Coronary artery (tissue), 2 donors: ENCODE measurements at places on chromosomes 7 and 10.

DNA sequence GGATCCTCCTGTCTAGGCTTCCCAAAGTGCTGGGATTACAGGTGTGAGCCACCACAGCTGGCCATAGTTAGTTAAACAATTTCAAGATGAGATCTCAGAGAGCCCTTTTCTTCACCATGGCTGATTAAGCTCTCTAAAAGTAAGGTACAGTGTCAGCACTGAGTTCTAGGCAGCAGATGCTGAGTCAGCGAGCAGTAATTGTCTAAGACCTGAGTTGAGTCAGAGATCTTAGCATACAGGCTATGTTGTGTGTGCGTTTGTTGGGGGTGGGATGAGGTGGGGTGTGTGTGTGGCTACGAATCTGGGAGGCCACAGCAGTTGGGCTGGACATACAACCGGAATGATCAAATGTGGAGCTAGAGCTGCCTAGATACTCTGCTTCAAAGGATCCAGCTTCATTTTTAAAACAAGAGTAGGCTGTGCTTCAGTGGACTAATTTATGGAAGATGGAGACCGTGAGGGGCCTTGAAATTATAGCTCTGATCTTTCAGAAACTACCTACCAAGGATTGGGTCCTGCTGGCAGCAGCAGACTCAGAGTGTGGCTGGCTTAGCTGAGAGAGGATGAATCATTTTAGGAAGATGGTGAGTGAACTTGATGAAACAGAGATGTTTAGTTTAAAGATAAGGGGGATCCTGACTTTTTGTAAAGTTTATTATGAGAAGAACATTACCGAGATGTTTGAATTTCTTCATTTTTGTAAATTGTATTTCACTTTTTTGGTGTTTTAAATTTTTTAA lies 17.5 kb upstream of the MTPN start:
- DNase-seq = no peak

- DNase-seq = peak; percentile 38
These were observed 105.1 kb downstream of the WDFY4 start for GRCh38 chr10:48789486-48790456.

DNA sequence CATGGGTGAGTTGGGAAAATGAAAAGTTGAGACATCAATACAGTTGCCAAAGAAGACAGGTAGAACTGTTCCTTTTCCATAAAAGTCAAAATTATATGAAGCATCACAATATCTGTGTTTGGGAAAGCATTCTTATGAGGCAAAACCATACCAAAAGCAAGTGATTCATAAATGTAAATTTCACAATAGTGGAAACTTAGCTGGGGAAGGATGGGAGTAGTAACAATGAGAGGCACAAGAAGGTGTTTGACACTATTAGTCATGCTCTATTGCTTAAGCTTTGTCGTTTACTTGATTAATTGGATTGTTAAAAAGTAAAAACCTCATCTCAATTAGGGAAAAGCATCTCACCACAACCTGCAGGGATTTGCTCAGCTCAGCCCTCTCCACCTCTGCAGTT lies 240.2 kb downstream of the C7orf25 start:
- DNase-seq = no peak

- no peak for DNase-seq
These were observed 2.6 kb downstream of the NRG3 start for GRCh38 chr10:81877596-81877995.

DNA sequence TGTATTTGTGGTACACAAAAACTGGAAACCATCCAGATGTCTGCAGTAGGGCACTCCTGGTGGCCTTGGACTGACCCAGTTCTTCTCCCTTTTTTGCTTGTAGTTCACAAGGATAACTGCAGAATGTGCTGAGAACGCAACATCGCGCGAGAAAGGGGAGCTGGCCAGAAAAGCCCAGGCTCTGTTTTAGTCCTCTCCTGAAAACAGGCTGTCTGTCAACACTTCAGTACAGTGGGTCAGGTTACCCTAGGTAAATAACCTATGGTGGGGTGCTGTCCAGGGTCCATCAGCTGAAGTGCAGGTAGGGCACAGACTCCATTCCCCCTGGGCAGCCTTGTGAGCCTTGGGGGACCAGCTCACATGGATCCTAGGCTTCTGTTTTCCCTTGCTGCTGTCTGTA lies 495.8 kb downstream of the MDFIC start:
- no peak for DNase-seq

DNA sequence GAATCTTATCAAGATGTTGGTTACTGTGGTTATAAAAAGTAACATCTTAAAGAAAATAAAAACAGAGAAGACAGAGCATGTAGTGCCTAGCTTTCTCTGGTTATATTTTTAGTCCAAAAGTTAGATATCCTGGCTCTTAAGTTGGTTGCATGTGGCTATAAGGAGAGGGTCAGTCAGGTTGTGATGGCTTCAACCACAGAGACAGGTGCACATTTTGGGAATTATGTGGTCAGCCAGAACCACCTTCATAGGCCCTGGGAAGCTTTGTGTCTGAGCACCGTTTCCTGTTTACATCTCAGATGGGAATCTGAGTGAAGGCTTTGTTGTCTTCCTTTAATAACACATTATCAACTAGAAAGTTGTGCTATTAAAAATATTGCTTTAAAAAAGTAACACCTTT lies 265.1 kb upstream of the IGFBP3 start:
- DNase-seq = no peak

GRCh38 chr10:69728335-69728870 lies 73.3 kb upstream of the COL13A1 start:
- DNase-seq = no peak

DNA sequence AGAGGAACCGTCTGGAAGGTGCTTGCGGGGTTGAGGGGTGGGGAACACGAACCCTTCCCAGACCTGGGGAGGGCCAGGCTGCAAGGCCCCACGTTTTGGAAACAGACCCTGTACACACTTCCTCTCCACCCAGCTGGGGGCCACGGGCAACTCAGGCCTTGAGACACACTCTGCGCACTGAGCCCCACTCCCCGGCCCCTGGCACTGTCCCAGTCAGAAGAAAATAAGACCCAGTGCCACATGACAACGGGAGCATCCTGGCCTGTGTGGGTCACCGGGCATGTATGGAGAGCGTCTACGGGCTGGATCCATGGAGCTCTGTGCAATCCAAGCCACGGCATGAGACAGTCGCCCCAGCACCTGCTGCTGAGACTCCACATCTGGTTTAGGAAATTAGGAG lies 63.7 kb downstream of the CARD11 start:
- no peak for DNase-seq

DNA sequence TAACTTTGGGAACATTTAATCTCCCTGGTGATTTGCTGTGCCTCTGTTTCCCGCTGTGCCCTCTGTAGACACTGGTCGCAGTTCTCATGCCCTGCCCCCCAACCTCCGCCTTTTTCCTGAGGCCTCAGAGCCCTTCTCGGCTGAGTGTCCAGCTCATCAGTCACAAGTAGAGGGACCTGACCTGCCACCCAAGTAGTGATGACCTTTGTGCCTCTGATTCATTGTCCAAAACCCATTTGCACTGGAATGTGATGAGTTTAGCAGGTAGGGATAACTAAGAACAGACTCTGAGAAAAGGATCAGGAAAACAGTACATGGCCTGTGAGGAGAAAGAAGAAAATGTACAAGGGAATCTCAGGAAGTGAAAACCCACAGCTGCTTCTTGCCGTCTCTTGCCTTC lies 58.8 kb downstream of the LANCL2 start:
- DNase-seq = no peak

- DNase-seq = no peak
These were observed 149.8 kb upstream of the STEAP4 start for GRCh38 chr7:88456490-88456889.

DNA sequence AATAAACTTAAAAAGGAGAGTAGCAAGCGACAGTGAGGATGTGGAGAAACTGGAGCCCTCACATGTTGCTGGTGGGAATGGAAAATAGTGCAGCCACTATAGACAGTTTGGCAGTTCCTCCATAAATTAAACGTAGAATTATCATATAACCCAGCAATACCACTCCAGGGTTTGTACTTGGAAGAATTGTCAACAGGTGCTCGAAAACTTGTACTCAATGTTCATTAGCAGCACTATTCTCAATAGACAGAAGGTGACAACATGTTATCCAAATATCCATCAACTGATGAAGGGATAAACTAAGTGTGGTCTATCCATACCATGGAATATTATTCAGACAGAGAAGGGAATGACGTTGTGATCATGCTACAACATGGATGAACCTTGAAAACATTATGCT lies 71.9 kb downstream of the GALNT11 start:
- DNase-seq = no peak

- no peak for DNase-seq
These were observed 192.2 kb upstream of the RHOBTB1 start for GRCh38 chr10:61136139-61136538.

- DNase-seq = no peak
These were observed 15.5 kb downstream of the LZTS2 start for GRCh38 chr10:101014966-101015581.

- DNase-seq = no peak
These were observed 15.6 kb downstream of the PDAP1 start for GRCh38 chr7:99392659-99393354.

DNA sequence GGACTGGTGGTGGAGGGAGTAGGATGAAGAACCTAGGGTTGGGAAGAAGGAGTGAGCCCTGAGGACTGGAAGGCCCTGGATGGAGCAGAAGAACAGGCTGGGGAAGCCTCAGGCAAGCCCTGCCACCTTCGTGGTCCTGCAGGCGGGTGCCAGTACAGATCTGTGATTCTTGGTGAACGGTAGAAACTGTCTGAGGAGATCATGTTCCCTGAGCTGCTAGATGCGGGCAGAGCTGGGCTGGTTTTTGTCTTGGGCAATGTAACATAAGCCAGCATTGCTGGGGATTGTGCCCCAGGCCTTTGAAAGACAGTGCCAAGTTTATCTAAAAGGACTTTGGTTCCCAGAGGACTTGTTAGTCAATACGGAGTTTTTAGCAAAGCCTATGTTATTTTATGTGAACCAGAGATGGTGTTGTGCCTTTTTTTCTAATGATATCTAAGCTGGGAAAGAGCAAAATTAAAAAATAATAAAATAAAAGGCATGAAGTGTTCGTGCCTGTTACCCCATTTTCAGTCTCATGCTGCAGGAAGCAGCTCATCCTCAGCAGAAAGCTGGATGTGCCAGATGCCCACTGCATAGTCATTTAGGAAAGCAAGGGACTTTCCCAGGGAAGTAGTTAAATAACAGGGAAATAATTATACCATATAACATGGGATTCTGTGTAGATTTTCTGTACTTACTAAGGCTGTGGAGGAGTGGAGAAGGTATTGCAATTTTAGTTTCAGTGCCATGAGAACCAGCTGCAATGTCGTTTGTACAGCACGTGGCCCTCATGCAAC lies 24.4 kb upstream of the FIGNL1 start:
- no peak for DNase-seq

- no peak for DNase-seq
These were observed 85.1 kb downstream of the FAM204A start for GRCh38 chr10:118256825-118257570.

GRCh38 chr10:133289761-133290160 lies 13.1 kb upstream of the ADAM8 start:
- DNase-seq = no peak

- DNase-seq = no peak
These were observed 784.4 kb upstream of the CELF2 start for GRCh38 chr10:10233229-10233628.

- no peak for DNase-seq
These were observed 82.2 kb downstream of the CDH23 start for GRCh38 chr10:71478813-71479365.

DNA sequence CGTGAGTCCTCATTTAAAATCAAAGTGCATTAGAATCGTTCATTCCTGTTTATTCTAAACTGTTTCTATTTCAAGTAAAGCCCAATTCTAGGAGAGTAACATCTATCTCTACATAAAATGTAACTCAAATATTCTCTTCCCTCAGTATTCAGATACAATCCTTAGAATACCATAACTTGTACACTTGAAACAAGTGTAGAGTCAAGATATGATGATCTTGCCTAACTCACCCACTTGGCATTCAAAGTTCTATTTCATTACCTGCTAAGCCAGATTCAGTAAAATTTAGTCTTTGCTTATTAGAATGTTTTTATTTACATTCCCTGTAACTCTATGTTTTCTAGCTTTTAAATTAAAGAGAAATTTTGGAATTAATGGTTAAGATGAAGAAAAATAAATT lies 31.6 kb downstream of the PRPS1L1 start:
- no peak for DNase-seq

- DNase-seq = peak; percentile 47
These were observed 145.0 kb upstream of the CHST15 start for GRCh38 chr10:124238367-124238766.

GRCh38 chr10:100613846-100614245 lies 78.1 kb downstream of the HIF1AN start:
- no peak for DNase-seq

DNA sequence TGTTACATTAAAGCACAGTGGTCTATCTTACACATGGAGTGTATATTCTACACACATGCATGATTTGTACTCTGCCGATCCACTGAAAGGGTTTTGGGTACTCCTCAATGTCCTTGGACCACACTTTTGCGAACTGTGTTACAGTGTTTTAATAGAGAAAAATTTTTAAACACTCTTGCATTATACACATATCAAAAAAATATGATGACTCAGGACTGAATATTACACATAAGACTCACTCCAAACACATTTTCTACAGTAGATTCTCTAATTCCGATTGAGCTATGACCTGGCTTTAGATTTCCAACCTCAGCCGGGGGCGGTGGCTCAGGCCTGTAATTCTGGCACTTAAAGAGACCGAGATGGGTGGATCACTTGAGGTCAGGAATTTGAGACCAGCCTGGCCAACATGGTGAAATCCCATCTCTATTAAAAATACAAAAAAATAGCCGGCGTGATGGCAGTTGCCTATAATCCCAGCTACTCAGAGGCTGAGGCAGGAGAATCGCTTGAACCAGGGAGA lies 222.4 kb downstream of the CACNA2D1 start:
- no peak for DNase-seq

DNA sequence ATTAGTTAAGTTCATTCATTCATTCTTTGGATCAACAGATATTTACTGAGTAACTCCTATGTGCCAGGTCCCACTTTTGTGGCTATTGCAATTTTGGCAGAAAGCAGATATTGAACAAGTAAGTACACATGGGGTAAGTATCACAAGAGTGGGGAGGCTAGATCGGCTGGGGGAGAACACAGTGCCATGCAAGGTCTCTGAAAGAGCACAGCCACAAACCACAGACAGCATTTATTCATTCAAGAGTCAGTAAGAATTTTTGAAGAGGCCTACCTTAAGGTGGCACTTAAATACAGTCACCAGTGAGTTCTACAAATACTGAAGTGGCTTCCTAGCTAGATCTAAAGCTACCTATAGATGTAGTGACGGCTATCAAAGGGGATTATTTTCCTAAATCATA lies 304.2 kb downstream of the RNLS start:
- no peak for DNase-seq

DNA sequence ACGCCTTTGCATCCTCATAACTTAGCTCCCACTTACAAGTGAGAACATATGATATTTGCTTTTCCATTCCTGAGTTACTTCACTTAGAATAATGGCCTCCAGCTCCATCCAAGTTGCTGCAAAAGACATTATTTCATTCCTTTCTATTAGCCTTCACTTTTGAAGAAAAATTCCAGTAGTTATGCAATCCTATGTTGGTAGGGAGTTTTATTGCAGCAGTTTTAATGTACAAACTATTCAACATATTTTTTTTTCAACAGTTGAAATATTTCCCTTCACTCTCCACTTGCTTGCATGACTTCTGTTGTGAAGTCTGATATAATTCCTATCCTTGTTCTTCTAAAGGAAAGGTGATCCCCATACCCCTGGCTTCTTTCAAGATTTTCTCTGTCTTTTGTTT lies 27.3 kb upstream of the ARHGAP22 start:
- no peak for DNase-seq
